Upper lobe of left lung (tissue), 6 donors: ENCODE measurements at places on chromosomes 3 and 15.
A peak's percentile ranks its signal among the peaks of the same experiment; 100 is the strongest.

DNA sequence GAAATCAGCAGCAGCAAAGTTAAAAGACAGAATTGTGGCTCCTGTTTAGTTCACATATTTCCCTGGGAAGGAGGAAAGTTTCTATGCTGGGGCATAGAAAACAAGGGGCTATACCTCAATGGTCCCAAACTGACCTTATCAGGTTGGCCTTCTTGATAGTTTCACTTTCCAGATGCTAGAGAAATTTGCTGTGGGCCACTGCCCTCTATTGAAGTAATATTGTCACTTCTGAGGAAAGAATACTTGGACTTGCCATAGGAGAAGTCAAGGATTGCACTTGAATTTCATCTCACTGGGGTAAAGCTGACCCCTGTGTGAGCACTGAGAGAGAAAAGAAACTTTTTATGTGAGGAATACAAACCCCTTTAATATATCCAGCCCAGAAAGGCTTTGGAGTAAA lies 49.3 kb upstream of the XCR1 start:
- H3K4me1 ChIP-seq, result peaks cover 4% of the 10 kb centered on the region
- no peak for DNase-seq
- no peaks in the 10 kb centered on the region for H3K36me3 ChIP-seq

DNA sequence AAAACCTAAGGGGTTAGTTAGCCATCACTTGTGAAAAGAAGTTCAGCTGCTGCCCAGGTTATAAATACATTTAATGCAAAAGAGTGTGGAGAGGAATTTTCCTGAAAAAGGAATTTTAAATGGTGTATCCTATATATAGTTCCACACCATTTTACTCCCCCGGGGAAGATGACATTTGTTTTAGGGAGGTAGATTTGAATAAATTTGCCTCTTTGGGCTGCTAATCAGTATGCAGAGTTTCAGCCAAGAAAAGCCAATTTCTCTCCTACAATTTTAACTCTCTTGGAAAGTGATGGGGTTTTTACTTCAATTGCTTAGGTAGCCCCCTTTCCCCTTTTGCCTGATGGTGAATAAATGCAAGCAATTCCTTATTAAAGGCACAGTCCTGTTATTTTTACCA lies 161.2 kb downstream of the OTOL1 start:
- no peak overlapping the region for H3K4me3 ChIP-seq
- no peaks in the 10 kb centered on the region for H3K27me3 ChIP-seq
- H3K27ac ChIP-seq, result no peak overlapping the region
- no peaks in the 10 kb centered on the region for H3K4me1 ChIP-seq
- no peaks in the 10 kb centered on the region for H3K36me3 ChIP-seq
- no peak for DNase-seq

GRCh38 chr3:66303491-66303901 lies 82.7 kb downstream of the SLC25A26 start:
- DNase-seq, result no peak
- H3K36me3 ChIP-seq, result no peaks in the 10 kb centered on the region
- H3K4me1 ChIP-seq, result peaks cover under 1% of the 10 kb centered on the region
- H3K4me3 ChIP-seq, result no peak overlapping the region

DNA sequence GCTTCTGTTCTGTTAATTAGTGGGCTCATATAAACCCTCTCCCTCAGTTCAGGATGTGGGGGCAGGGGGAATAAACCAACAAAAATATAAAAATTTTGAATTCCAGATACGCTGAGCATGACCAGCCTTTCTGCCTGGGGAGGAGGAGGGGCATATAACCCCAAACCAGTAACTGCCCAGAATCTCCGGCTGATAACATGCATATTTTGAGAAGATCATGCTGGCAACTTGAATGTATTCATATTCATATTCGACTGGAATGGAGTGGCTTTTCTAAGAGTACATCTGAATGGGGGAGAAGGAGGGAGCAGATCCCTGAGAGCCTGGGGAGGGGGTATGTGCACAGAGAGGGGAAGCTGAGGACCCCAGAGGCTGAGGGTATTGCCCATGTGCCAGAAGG lies 54.5 kb upstream of the LCTL start:
- peaks cover 60% of the 10 kb centered on the region for H3K4me1 ChIP-seq
- no peak overlapping the region for H3K4me3 ChIP-seq
- no peak for DNase-seq
- no peaks in the 10 kb centered on the region for H3K27me3 ChIP-seq

DNA sequence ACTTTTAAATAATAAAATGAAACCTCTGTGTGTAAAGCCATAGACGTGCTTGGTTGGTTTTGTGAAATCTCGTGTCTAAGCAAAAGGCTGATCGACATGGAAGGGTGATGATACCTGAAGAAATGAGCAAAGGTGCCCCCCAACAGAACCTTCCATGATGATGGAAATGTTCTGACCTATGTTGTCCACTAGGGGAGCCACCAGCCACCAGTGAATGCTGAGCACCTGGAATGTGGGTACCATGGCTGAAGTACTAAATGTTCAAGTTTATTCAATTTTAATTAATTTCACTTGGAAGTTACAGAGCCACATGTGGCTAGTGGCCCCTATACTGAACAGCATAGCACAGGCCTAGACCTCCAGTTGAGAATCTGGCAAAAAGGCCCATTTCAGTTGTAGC lies 158.8 kb downstream of the POLR2M start:
- H3K4me3 ChIP-seq, result no peak overlapping the region
- H3K27ac ChIP-seq, result no peak overlapping the region
- H3K27me3 ChIP-seq, result no peaks in the 10 kb centered on the region
- no peaks in the 10 kb centered on the region for H3K4me1 ChIP-seq
- H3K36me3 ChIP-seq, result no peaks in the 10 kb centered on the region

- no peaks in the 10 kb centered on the region for H3K4me1 ChIP-seq
- H3K27me3 ChIP-seq, result no peaks in the 10 kb centered on the region
- no peak overlapping the region for H3K27ac ChIP-seq
- DNase-seq, result peak; percentile 2
These were observed 860.1 kb downstream of the MCTP2 start for GRCh38 chr15:95091444-95091843.

DNA sequence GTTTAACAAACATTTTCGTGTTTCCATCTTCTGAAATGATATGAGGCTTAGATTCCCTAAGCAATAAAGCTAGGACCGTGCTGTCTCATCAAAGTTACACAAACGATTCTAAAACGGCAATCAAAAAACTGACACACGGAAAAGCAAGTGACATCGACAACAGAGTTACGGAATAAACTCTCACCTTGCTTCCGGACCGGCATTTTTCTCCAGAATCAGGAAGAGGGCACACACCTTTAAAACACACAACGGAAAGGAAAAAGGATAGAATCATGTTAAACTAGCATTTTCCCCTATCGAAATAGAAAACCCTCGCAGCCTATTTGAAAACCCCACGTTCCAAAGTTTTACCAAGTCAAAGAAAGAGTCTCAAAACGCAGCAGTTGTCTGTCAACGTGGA lies 1.4 kb downstream of the DLG1 start:
- H3K4me3 ChIP-seq, result peak overlapping the region; percentile 92
- peaks cover 31% of the 10 kb centered on the region for H3K4me1 ChIP-seq
- H3K27ac ChIP-seq, result peak overlapping the region; percentile 95
- DNase-seq, result no peak
- no peaks in the 10 kb centered on the region for H3K36me3 ChIP-seq

- no peaks in the 10 kb centered on the region for H3K4me1 ChIP-seq
- H3K27me3 ChIP-seq, result no peaks in the 10 kb centered on the region
- H3K27ac ChIP-seq, result no peak overlapping the region
- DNase-seq, result no peak
- H3K36me3 ChIP-seq, result no peaks in the 10 kb centered on the region
- no peak overlapping the region for H3K4me3 ChIP-seq
These were observed 411.5 kb upstream of the MCTP2 start for GRCh38 chr15:93819826-93820225.

DNA sequence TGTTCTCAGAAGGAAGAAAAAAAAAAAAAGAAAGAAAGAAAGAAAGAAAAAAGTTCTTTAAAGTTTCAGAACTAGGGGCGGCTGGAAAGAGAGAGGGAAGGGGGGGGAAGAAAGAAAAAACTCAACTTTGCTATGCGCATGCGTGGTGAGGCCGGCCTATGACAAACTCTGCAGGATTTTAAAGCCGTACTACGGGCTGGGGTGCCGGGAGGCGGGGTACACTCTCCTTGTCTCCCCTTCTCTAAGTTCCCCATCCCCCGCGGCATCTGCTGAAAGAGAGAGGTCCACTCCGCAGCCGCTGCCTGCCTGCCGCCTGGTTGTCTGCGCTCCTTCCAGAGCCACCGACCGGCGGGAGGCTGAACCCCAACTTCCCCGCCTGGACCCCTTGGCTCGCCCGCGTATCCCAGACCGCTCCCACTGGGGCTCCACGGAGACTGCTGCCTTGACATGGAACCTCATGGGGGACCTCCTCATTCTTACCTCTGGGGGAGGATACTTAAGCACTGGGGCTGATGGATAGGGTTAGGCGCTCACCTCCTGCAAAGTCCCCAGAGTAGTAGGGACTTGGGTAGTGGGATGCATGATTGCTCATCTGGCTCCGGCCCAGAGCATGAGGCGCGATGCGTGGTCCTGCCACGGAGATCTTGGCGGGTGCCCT lies 1.4 kb upstream of the WNT5A start:
- no peaks in the 10 kb centered on the region for H3K27me3 ChIP-seq
- H3K27ac ChIP-seq, result peak overlapping the region; percentile 75
- peak overlapping the region; percentile 75 for H3K4me3 ChIP-seq
- H3K4me1 ChIP-seq, result peaks cover 21% of the 10 kb centered on the region
- DNase-seq, result peak; percentile 78

GRCh38 chr15:84608707-84609284 lies 8.0 kb downstream of the ZSCAN2 start:
- H3K4me3 ChIP-seq, result no peak overlapping the region
- H3K27me3 ChIP-seq, result no peaks in the 10 kb centered on the region
- no peak overlapping the region for H3K27ac ChIP-seq
- H3K36me3 ChIP-seq, result peaks cover 19% of the 10 kb centered on the region
- H3K4me1 ChIP-seq, result no peaks in the 10 kb centered on the region
